T-cell (primary cell): ENCODE measurements at places on chromosomes 12 and 14. TPM values are rescaled to one million over a fixed set of nuclear protein-coding genes. Genes with fewer than 3 reads are reported as not detected.

Gene OR6C68
- not detected for total RNA-seq

Gene RPS6KL1
- total RNA-seq = 15.3 TPM

Gene SLC6A12
- 0.85 TPM for total RNA-seq

Gene SYNDIG1L
- 0.73 TPM for total RNA-seq

Gene KRT71
- total RNA-seq = not detected

Gene SLC38A4
- total RNA-seq = 0.13 TPM

Gene DHRS2
- total RNA-seq = not detected

Gene PDZRN4
- not detected for total RNA-seq

DNA sequence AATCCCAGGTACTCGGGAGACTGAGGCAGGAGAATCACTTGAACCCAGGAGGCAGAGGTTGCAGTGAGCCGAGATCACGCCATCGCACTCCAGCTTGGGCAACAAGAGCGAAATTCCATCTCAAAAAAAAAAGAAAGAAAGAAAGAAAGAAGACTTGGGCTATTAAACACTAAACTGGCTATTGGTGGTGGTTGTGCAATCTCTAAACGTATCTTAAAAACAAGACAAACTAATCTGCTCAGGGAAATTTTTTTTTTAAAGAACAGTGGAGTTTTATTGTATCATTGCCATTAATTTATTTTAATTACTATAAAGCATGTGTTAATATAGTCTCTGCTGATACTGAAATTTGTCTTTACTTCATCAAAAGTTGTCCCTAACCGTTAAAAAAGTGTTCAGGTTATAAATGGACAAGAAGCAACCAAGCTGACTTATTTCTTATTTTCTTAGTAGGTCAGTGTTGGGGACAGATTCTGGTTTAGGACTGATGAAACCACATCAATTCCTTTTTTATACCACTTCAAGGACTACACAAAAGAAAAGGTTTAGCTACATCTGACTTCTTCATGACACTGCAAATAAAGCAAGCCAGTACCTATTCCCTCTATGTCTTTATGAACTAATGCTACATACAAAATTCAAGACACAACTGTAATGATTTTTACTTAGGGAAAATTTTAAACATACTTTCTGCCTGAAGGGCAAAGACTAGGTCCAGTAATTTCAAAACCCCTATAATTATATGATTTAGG lies 68.7 kb upstream of the KRAS start:
- DNase-seq = no peak
- H3K27ac ChIP-seq = no peak overlapping the region
- no peak overlapping the region for H3K4me3 ChIP-seq
- no peaks in the 10 kb centered on the region for H3K27me3 ChIP-seq
- peaks cover 24% of the 10 kb centered on the region for H3K4me1 ChIP-seq

DNA sequence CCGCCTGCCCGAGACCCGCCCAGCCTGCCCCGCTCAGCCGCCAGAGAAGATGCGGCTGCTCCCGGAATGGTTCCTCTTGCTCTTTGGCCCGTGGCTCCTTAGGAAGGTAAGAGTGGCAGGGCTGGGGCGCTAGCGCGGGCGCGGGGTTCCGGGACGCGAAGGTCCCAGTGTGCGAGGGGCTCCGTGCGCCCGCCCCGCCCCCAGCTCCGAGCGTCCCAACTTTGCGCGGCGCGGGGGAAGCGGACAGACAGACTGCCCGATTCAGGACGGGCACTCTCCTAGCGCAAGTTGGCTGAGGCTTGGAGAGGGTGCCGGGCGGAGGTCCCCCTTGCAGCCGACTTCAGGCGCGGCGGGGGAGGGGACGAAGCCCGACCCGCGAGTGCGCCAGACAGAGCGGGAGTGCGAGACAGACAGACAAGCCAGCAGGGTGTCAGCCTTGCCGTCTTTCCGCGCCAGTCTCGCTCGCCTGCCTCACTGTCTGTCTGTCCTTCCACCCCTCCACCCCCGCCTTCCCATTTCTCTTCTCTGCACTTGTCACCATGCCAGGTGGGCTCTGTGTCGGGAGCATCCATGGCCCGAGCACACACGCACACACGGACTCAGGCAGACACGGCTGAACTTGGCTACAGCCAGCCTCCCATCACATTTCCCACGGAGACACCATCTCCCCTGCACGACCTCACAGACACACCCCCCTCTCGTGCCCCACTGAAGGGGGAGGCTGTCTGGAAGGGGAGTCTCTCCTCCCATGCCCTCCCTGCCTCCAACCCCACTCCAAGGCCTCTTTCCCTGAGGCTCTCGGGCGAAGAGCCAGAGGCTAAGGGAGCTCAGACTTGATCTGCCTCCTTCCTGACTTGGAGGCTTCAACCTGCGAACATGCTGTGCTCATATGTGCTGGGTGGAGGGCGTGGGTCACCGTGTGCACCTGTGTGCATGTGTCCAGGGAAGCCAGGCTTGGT lies 606 bp downstream of the NXPH4 start:
- no peak for DNase-seq
- H3K27me3 ChIP-seq = peaks cover 6% of the 10 kb centered on the region
- H3K4me1 ChIP-seq = peaks cover 73% of the 10 kb centered on the region
- H3K4me3 ChIP-seq = peak overlapping the region; percentile 32
- no peaks in the 10 kb centered on the region for H3K36me3 ChIP-seq

DNA sequence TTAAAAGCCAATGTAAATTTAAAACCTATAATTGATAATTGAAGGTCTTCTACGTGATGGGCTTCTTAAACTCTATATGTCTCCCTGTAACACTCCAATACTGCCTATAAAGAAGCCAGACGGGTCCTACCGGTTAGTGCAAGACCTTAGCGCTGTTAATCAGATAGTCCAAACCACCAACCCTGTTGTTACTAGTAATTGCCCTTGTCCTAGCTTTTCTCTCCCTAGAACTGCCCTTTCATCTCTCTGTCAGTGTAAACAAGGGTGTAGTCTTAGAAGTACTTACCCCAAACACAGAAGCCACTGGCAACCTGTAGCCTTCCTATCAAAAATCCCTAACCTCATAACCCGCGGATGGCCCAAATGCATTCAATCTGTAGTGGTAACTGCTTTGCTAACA lies 243.0 kb upstream of the DIO3 start:
- no peak overlapping the region for H3K4me3 ChIP-seq
- DNase-seq = no peak
- no peak overlapping the region for H3K27ac ChIP-seq
- no peaks in the 10 kb centered on the region for H3K4me1 ChIP-seq
- no peaks in the 10 kb centered on the region for H3K36me3 ChIP-seq

DNA sequence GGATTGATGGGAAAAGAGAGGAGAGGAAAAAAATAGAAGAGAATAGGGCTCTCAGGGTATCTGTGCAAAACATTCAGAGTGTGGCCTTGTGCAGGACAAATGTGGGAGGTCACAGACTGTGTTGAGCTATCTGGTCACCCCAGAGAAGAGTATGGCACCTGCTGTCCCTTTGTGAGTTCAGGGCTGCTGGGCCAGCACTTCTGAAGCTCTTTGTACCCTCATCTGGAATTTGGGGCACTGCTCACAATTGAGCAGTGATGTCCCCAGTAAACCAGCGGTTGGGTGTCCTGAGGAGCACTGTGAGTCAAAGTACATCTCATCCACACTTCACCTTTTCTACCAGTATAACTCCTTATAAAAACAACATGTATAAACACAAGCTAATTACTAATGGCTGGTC lies 2.6 kb upstream of the KRT81 start:
- H3K4me1 ChIP-seq = no peaks in the 10 kb centered on the region
- no peak overlapping the region for H3K27ac ChIP-seq
- H3K27me3 ChIP-seq = no peaks in the 10 kb centered on the region
- DNase-seq = no peak
- H3K4me3 ChIP-seq = no peak overlapping the region

DNA sequence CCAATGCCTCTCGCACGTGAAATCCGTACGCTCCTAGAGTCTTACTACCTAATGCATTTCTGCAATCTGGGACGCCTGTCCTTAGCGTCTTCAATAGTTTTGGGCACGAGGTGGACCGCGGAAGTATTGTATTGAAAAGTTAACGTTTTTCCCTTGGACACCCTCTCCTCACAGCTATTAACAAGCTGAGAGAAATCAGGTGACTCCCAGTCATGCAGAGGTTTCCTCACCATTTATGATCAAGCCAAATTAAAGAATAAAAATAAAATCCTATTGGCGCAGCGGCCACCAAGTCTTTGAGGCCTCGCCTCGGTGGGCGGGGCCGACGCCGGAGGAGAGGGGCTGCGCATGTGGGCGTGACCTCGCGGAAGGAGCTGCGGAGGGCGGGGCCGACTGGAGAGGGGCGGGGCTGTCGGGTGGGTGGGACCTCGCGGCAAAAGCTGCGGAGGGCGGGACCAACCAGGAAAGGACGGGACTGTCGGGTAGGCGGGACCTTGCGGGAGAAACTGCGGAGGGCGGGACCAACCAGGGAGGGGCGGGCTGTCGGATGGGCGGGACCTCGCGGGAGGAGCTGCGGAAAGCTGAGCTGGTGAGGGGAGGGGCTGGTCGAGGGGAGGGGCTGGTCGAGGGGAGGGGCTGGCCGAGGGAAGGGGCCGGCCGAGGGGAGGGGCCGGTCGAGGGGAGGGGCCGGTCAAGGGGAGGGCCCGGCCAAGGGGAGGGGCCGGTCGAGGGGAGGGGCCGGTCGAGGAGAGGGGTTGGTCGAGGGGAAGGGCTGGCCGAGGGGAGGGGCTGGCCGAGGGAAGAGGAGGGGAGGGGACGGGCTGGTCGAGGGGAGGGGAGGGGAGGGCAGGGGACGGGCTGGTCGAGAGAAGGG lies 1.1 kb upstream of the PPP2R5C start:
- peaks cover 10% of the 10 kb centered on the region for H3K36me3 ChIP-seq
- H3K27me3 ChIP-seq = peaks cover 3% of the 10 kb centered on the region
- DNase-seq = peak; percentile 96
- no peak overlapping the region for H3K4me3 ChIP-seq
- peak overlapping the region; percentile 62 for H3K27ac ChIP-seq

GRCh38 chr12:43196268-43196907 lies 355.6 kb downstream of the ADAMTS20 start:
- H3K27me3 ChIP-seq = no peaks in the 10 kb centered on the region
- H3K4me1 ChIP-seq = no peaks in the 10 kb centered on the region
- no peak overlapping the region for H3K4me3 ChIP-seq
- H3K36me3 ChIP-seq = no peaks in the 10 kb centered on the region

DNA sequence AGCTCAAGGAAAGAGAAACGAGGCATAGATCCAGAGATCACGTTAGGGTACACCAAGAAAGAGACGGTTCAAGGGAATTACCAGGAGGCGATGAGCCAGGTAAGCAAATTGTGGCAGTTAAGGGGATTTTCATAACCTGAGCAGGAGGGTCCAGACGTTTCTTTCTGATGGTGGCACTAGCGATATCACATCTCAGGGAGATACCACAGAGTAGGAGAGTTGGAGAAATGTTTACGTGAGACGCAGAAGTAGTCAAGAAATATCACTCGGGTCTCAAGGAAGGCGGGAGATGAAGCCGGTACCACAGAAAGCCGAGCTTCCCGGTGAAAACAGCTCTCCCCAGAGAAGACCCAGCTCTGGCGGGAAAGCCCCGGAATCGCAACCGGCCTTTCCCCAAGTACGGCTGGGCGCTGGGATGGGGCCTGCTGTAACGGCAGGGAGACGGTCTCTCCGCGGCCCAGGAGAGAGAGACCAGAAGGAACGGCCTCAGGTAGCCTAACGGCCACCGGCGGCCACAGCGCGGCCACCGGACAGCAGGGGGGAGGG lies 485 bp downstream of the SENP1 start:
- peak overlapping the region; percentile 87 for H3K4me3 ChIP-seq
- DNase-seq = peak; percentile 43
- no peaks in the 10 kb centered on the region for H3K36me3 ChIP-seq
- H3K27ac ChIP-seq = peak overlapping the region; percentile 96
- H3K4me1 ChIP-seq = peaks cover 21% of the 10 kb centered on the region

DNA sequence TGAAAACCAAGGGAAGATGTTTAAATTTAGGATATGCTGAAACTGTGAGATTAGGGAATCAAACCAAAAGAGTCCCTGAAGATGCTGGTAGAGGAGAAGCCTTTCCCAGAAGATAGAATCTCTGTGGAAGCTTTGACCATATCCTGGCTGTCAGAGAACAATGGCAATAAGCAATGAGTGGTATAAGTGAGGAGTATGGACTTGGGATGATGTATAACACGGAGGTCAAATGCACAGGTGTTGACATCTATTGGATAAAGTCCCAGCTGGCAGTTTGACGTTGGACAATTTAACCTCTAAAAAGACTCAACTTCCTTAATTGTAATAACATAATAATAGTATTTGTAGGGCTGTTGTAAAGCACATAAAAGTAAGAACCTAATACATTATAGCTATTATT lies 30.1 kb upstream of the CLEC14A start:
- no peaks in the 10 kb centered on the region for H3K27me3 ChIP-seq
- H3K4me1 ChIP-seq = no peaks in the 10 kb centered on the region
- H3K27ac ChIP-seq = no peak overlapping the region
- no peaks in the 10 kb centered on the region for H3K36me3 ChIP-seq
- H3K4me3 ChIP-seq = no peak overlapping the region

- H3K4me1 ChIP-seq = peaks cover 50% of the 10 kb centered on the region
- no peaks in the 10 kb centered on the region for H3K36me3 ChIP-seq
- H3K27ac ChIP-seq = peak overlapping the region; percentile 62
- no peak overlapping the region for H3K4me3 ChIP-seq
- no peaks in the 10 kb centered on the region for H3K27me3 ChIP-seq
Observed at GRCh38 chr14:92460916-92461579, 52.5 kb upstream of the RIN3 start.
